ENCODE measurements at places on chromosomes 6 and 20.

- ATAC-seq, result peak; percentile 83
Measured at GRCh38 chr20:20018366-20018765, 1.2 kb downstream of the NAA20 start.

DNA sequence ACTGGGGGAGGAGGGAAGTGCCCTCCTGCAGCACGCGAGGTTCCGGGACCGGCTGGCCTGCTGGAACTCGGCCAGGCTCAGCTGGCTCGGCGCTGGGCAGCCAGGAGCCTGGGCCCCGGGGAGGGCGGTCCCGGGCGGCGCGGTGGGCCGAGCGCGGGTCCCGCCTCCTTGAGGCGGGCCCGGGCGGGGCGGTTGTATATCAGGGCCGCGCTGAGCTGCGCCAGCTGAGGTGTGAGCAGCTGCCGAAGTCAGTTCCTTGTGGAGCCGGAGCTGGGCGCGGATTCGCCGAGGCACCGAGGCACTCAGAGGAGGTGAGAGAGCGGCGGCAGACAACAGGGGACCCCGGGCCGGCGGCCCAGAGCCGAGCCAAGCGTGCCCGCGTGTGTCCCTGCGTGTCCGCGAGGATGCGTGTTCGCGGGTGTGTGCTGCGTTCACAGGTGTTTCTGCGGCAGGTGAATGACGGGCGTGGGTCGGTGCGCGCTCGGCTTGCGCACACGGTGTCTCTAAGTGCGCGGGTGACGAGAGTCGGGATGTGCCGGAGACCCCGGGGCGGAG lies at the start of gene CDKN1A:
TSS of gene CDKN1A (plus strand) at position 227 of the 555 bp plus-strand sequence. CDS start 5,388 bp downstream, outside the sequence.
- peak; percentile 67 for ATAC-seq

DNA sequence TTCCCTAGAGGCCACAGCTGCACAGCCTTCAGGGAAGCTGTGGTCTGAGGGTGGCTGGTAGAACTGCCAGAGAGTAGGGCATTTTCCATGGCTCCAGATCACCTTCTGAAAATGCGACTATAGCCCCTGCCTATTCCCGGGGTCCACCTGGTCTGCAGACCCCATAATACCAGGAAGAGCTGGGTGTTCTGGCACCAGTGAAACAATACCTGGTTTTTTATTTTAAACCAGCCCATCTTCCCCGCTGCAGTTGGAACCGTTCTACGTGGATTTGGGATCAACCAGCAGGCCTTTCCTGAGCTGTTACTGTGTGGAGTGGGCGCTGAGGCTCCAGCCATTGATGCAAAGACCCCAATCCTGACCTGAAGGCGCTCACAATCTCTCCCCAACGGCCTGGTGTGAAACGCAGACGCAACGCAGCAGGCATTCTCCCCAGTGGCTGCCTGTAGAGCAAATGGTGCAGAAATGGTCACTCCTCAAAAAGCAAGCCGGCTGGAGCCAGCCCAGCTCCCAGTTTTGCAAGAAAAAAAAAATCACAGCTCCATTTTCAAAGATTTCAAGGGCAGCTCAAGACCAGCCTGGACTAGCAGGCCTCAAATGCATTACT lies 11.3 kb downstream of the NPEPL1 start:
- ATAC-seq, result no peak

GRCh38 chr6:148698671-148699180 lies 48.1 kb upstream of the UST start:
- no peak for ATAC-seq

- ATAC-seq, result no peak
Measured at GRCh38 chr6:48194596-48195295, 83.7 kb upstream of the PTCHD4 start.

DNA sequence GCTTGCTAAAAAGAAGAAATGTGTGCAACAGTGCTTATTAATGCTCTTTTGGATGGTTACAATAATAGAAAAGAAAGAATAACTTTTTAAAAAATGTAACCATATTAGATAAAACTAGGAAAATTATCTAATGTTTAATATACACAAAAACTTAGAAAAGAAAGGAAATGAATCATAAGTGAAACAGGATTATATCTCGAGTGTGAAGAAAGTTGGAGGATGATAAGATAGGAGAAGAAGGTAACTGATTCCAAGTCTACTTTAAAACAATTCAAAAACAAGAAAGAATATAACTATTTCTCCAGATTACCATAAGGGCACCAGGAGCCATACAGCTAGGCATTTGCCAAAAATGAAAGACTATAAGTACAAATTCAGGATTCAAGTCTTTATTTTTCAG lies 73.0 kb downstream of the PHIP start:
- no peak for ATAC-seq

- no peak for ATAC-seq
Measured at GRCh38 chr6:13272131-13273046, 55.9 kb downstream of the TBC1D7 start.

DNA sequence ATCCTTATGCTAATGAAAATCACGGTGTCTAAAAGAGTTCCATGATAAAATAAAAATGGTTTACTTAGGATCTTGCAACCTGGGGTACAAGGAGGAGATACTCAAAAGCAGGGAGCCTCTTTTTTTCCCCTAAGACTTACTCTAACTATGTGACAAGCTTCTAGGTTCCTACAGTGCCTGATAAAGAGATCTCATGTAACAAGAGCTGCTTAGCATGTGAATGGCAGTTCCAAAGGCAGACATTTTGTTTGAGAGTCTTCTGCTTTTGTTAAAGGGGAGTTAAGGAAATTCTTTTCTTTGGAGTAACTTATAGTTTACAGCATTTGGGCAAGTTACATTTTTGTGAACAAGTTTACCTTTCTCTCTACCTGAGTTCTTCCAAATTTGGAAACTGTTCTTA lies 945.8 kb upstream of the ADGRB3 start:
- no peak for ATAC-seq

DNA sequence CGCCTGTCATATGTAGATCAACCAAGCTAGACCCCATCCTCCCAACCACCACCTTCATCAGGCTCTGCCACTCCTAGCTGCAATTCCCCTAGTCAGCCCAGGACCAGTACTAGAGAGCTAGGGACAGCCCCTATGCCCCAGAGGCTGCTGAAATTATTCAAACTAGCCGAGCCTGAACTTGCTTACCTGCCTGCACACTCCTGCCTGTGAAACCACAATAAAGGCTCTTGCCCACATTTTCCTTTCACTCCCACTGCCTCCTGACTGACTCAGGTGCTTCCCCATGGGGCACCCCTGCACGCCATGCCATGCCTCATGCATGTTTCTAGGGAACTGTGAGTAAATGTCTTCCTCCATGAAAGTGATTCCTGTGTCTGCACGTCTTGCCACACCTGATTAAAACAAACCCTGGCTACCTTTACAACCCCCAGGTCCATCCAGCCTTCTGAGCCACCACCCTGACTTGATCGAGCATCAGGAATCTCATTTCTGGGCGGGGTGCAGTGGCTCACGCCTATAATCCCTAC lies 66.5 kb upstream of the IER3 start:
- ATAC-seq, result peak; percentile 94

DNA sequence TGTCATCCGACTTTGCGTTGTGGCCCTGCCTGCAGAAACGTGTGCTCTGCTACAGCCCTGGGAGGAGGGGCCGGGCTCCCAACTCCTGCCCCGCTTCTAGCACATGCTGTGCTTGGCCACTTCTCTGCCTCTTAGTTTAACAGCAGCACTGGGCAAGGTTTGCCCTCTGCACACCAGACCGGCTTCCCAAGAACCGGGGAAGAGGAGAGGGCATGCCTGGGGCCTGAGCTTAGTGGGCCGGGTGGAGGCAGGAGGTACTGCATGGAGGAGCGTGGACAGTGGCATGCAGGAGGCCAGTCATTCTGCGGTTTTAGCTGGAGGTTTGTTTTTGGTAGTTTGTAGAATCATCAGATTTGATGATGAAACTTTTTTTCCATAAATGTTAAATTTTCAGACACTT lies 45.5 kb downstream of the CEP43 start:
- ATAC-seq, result no peak

GRCh38 chr6:137304020-137304780 lies 85.0 kb upstream of the IFNGR1 start:
- peak; percentile 84 for ATAC-seq

DNA sequence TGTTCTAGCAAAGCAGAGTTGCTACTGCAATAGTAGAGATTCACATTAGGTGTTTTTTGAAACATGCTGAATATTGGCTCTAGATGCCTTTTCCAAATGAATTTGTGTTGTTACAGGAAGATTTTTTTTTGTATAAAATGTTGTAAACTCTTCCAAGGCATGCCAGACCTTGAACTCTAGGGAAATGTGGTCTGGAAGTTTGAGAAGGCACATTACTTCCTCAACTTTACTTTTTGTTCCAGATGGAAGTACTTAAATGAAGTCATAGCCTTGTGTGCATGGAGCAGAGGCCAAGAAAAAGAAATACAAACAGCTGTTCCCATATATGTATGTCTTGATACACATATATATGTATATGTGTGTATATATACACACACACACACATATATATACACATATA lies 585.7 kb upstream of the MARCKS start:
- ATAC-seq, result no peak

- ATAC-seq, result no peak
Measured at GRCh38 chr20:25044660-25045342, 13.1 kb downstream of the ACSS1 start.

DNA sequence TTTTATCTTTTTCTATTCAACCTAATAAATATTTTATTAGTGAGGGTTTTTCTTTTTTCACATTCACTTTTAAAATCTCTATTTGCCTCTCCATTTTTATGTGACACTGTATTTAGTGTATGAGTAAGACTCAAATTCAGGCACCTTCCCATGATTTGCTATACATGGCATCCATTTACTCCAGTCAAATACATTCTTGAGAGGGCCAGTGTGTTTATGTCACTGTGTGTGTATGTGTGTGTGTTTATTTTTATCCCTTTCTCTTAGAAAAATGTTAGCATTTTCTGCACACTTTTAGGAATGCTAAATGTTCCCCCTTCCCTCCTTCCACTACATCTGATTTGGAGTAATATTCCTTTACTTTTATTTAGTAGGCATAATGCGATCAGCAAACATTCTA lies 290.0 kb downstream of the PACRG start:
- no peak for ATAC-seq

GRCh38 chr6:21856844-21857243 lies 263.3 kb downstream of the SOX4 start:
- peak; percentile 79 for ATAC-seq

DNA sequence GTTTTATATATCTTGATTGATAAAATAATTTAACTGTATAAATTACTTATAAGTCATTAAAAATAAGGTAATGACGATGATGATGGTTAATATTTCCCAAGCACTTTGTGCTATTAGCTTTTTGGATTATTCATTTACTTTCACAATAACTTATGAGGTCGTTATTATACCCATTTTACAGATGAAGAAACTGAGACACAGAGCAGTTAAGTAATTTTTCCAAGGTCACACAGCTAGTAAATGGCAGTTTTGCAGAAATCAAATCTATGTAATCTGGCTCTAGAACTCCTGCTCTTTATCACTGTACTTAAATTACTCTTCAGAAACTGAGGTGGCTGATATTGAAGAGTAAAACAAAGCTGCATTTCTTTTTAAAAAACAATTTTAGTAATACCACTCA lies 18.2 kb downstream of the NOL7 start:
- ATAC-seq, result no peak

- ATAC-seq, result no peak
Measured at GRCh38 chr6:169366258-169366901, 112.7 kb upstream of the THBS2 start.

DNA sequence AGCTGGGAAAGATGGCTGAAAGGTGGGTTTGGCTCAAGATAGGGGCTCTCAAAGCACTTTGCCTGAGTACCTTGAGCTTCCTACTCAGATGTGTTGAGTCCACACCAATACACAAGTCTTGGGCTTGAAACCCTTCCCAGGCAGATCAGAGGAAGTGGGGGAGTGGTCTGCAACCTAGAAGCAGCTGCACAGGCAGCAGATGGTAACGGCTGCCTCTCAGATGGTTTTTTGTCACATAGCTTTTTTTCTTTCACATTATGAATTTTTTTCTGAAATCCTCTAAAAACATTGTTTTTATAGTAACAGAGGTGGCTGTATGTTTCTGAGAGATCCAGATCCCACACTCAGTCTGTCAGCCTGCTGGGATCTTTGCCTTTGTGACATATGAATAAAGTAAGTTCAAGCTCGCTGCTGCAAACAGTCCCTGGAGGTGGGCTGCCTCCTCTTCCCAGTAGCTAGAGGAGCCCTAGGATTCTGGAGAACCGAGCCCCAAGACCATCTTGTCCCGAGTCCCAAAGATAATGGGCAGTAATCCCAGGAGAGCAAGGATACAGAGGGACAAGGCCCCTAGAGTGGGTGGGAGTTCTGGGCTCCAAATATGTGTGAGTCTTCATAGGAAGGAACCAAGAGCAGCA lies 97.1 kb upstream of the TOP1 start:
- ATAC-seq, result no peak

DNA sequence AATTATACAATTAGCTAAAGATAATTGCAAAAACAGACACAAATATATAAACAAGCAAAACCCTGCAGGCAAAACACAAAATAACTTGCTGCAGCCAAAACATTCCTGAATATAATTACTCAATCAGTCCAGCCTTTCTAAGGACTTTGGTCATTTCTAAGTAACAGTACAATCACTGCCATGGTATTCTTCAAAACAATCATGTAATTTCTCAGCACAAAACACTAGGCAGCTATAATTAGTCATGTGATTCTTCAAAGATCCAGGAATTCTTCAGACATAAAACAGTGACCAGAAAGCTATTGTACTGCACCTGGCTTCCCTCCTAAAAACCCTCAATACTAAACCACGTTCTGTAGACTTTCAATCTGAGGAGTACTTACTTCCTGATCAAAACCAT lies 881.1 kb downstream of the EPHA7 start:
- no peak for ATAC-seq

GRCh38 chr6:4350567-4351519 lies 215.5 kb upstream of the ECI2 start:
- ATAC-seq, result no peak

Measured in esophagus mucosa (tissue), 1 donor.